ENCODE measurements at places on chromosomes 6 and 20.

- DNase-seq: no peak
Observed at GRCh38 chr6:88666901-88667300, 296.5 kb downstream of the RNGTT start.

DNA sequence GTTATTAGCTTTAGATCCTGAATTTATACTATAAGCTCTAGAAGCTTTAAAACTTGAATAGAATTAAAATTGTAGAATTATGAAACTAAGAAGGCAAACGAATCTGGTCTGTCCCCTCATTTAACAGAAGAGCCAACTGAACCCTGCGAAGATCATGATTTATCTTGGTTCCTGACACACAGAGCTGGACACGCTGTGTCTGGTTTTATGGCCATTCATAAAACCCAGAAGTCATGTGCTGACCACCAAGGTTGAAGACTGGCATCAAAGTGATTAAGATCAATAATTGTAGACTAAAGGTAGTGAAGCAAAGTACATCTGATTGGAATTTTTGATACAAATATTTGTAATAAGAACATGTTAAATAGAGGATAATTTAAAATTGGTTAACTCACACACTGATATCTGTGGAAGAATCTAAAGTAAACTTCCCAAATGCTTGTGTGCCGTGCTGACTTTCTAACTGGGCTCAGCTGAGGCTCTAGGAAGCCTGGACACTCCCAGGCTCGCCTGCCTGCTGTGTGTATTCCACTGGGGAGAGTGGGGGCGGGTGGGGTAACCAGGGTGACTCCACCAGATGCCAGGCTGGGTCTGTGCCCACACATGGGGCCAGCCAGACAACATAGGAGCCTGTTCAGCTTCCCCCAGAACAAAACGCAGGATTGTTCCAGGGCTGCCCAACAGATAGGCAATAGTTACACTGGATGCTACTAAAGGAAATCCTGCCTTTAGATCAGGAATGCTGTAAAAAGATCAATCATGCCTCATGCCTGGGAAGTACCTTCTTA lies 42.1 kb upstream of the SLC22A3 start:
- no peak for DNase-seq

DNA sequence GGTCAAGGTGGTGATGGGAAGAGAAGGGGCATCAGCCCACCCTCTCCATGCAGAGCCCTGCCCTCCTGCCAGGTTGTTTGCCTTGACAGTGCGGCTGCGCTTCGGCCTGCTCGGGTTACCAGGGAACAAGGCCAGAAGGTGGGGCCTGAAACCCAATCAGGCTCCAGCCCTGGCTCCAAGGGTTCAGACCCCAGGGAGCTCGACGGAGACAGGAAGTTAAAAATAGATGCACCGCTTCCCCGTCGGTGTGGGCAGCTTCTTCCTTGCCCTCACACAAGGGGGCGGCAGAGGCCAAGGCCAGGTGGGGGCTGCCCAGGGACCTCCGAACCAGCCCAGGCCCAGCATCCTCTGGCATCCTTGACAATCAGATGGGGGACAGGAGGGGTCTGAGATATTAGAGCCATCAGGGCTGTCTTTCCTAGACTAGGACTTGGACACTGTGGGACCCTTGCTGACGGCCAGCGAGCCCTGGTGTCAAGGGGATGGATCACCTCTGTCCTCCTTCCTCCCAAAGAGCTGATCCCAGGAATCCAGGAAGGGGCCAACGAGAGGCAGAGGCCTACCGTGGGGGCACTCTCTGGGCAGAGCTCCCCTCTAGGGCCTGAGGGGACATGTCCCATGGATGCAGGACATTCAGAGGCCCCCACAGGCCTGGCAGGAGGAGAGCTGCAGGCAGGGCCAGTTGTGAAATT lies 65.2 kb downstream of the RIPOR3 start:
- DNase-seq: peak; percentile 80

DNA sequence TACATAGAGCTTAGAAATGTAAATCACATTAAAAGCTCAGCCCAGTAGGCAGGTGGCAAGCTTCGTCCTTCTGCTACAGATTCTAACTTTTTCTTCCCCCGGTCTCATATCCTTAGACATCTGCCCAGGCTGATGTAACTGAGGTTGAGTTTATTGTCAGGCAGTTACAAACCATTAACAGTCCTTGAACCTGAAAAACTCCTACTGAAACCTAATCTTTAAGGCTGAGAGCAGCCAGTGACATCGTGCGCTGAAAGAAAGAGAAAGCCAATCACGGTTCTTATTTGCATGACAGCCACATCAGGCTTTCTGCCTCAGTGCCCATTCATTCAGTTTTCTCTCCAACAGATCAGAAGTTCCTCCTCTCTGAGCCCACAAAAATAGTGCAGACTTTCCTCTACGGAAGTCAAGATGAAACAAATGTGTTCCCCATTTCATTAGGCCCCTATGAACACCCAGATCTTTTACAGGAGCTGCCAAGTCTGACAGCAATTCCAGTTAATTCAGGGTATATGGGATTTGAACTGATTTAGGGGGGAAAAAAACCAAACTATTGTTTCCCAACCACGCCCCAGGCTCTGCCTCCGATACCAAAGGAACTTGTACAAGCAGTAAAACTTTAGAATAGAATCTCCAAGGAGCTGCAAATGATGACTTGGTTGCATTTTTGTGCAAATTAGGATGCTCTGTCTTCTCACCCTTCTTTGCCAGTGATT lies at the start of gene NHSL1:
Gene NHSL1 (minus strand): TSS at position 192 of the 716 bp plus-strand sequence. CDS start 204 bp downstream, outside the sequence.
- DNase-seq: no peak

GRCh38 chr6:134201716-134202115 lies 116.2 kb downstream of the SGK1 start:
- no peak for DNase-seq

- no peak for DNase-seq
Observed at GRCh38 chr20:7975851-7976414, 35.7 kb upstream of the HAO1 start.

DNA sequence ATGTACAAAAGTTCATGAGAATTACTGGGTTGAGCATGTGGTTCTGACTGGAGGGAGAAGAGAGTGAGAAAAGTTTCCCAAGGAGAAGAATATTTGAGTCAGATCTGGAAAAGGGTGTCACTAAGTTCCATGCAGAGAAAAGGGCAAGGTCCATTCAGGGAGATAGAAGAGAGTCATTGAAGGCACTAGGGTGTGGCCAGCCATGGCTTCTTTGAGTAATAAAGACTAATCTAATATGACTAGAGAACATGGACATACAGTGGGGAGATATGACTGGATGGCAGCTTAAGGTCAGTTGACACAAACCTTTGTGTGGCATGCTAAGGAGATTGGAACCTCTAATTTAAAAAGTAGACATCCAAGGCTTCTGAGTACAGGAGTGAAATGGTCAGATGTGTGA lies 10.7 kb upstream of the SLC17A4 start:
- DNase-seq: no peak

DNA sequence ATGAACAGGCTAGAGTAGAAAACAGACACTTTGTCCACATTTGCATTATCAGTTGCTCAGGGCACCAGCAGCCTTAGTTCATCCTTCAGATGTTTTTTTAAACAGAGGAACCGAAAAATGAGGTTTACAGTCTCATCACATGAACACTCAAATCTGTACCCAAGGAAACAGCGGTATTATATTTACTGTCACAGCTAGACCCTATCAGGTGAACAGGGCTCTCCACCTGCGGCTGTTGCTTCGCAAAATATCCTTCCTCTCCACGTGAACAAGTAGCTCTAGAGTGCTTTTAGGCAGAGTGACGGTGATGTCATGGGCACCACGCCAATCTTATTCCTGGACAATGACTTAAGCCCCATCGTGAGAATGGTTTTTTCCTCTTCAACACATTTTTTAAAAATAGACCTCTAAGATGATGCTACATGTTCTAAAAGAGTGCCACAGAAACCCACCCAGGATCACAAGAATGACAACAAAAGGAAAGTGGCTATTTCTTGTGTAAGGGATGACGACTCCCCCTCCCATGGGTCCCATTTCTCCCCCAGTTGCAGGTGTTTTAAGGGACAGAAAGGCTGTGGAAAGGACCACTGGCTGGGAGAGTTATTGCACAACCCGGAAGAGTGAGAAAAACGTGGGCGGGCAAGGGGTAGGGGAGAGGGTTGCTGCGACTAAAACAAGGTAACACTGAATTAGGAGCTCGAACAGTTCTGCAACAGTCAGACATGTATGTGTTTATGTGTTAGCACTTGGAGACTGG lies 77.7 kb downstream of the EFHC1 start:
- no peak for DNase-seq

- no peak for DNase-seq
Observed at GRCh38 chr6:87484491-87484890, 11.7 kb downstream of the SLC35A1 start.

GRCh38 chr6:145036236-145036635 lies 699.1 kb downstream of the EPM2A start:
- no peak for DNase-seq

DNA sequence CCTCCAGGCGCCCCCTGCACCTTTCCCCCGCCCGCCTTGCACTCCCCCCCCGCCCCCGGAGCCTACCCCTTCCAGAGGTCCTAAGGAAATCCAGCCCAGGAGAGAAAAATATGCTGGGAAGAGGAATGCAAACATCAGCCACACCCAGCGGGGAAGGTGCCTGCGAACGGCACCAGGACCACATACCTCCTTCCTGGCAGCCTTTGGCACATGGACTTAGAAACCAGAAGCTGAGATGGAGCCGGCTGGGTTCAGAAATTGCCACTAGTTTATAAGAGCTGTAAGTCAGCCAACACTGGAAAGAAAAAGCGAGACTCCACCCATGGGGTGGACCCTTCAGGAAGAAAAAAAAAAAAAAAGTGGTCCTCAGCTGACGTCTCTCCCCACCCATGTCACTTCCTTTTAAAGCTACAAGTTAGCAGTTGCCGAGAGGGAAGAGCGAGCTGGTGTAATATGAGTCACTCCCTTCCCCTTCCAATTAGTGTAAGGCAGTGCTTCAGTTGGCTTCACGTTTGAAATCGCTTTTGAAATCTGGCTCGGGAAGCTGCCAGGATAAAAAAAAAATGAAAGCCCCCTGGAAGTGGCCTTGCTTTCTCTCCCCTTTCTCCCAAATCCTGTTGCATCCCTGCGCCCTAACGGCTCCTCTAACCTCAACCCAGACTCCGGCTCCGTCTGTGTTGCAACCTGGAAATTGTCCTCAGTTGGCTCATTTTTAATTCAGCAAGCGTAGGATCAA lies at the start of gene AGPAT4:
Gene AGPAT4 (minus strand): TSS at position 310 of the 736 bp plus-strand sequence. CDS start 41,848 bp downstream, outside the sequence.
- peak; percentile 96 for DNase-seq

GRCh38 chr6:43170417-43170930 lies 595 bp upstream of the SRF start:
- no peak for DNase-seq

DNA sequence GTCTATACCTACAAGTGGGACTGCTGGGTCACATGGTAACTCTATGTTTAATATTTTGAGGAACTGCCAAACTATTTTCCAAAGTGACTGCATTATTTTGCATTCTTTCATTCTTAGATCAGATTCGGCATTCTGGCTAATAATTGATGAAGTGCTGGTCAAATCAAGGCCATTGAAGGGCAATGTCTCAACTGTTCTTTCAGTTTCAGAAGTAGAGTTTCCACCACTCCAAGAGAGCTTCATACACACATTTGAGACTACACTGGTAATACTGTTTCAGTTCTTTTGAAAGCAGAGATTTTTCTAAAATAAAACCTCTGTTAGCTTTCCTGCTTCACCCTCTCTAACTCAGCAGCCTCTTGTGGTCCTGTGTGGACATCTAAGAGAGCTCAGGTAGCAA lies 154.5 kb downstream of the CFAP61 start:
- no peak for DNase-seq
